ENCODE measurements at places on chromosomes 6 and 20.

DNA sequence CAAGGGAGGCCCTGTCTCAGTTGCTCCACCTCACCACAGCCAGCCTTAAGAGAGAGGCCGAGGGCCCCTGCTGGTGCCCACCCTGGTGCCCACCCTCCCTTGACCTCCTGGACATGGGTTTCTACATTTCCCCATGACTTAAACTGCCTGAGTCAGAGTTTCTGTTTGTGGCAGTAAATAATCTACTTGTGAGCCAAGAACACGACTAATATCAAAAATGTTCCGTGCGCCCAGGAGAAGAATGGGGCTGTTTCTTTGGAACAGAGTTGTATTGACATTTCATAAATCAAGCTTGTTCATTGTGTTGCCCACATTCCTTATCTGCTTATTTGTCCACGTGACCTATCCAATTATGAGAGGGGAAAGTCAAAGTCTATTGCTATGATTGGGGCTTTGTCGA, 143.5 kb downstream of the ANKRD60 start:
- no peak for DNase-seq

DNA sequence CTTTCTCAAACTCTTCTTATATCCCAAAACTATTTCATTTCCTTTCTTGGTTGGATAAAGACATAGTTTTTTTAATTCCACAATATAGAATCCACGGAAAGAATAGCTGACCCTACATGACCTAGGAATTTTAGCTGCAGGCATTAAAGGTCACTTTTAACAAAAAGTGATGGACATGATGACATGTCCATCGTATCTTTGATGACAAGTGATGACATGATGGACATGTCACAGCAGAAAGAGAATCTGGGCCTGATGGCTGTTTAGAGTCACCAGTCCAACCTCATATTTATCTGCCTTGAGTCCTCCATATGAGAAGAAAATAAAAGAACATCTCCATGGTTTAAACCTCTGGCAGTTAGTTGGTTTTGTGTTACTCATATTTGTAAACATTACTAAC, 106.2 kb downstream of the PLG start:
- no peak for DNase-seq

- no peak for DNase-seq
Observed at GRCh38 chr6:132003516-132004178, 52.5 kb upstream of the CCN2 start.

DNA sequence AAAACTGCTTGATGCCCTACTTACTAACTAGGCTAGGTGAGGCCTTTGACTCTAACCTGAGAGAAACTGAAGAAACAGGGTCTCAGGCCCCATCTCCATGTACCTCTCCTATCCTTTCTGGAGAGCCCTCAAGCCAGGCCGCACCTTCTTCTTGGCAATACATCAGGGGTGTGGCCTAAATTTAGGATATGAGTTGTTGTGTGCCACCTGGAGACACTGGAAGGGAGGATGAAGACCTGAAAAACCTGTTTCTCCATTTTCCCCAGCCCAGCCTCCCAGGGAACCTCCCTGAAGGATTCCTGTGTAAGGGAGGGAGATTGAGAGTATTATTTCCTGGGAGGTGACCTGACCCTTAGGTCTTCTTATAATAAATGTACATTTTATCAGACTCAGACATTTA, 3.1 kb downstream of the LY6G6D start:
- DNase-seq, result no peak

DNA sequence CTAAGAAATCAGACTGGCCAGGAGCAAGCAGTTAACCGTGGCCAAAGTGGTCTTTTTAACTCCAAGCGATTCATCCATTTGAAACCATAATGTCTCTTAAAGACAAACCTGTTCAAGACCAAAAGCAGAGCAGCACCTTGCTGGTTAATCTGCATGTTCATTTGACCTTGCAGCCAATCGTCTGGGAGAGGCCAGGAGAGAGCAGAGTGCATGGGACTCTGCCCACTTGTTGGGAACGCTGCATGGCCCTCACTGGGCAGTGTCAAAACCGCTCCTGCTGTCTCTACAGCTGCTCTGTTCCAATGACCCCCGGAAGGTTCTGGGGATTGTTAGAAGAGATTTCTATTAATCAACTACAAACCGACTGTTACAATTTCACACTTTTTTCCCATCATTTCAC, 79.6 kb downstream of the OLIG3 start:
- DNase-seq, result no peak

- DNase-seq, result no peak
Observed at GRCh38 chr6:112841553-112842329, 494.6 kb downstream of the RFPL4B start.

DNA sequence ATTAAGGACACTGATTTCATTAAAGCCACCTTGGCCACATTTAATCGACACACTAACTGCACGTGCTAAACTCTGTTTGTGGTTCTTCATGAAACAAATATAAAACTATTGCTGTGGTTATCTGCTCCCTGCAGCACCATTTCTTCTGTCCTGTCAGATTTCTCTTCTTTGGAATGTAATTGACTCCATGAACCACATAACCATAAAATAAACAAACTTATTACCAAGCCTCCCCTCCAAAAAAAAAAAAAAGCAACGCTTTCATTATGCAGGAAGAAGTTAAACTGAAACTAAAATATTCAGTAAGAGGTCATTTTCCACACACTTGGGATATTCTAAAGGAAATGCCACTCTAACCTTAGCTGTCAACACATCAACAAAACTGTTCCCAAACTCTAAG, 319.1 kb upstream of the NT5E start:
- DNase-seq, result no peak

GRCh38 chr6:125354649-125355048, 52.9 kb upstream of the HDDC2 start:
- no peak for DNase-seq

GRCh38 chr6:113293423-113293740, 563.8 kb upstream of the MARCKS start:
- no peak for DNase-seq

- no peak for DNase-seq
Observed at GRCh38 chr20:36663031-36663430, 17.0 kb upstream of the SLA2 start.

GRCh38 chr20:32535953-32536823, 48.9 kb downstream of the NOL4L start:
- peak; percentile 76 for DNase-seq

- no peak for DNase-seq
Observed at GRCh38 chr20:56373942-56374341, 15.2 kb downstream of the FAM210B start.

GRCh38 chr6:32529697-32530430, at the start of gene HLA-DRB5:
TSS of gene HLA-DRB5 (minus strand) at chr6:32530287. CDS start at chr6:32530224, 63 bp downstream.
- DNase-seq, result no peak

- no peak for DNase-seq
Observed at GRCh38 chr20:10004900-10005299, 29.9 kb upstream of the ANKEF1 start.
